ENCODE measurements at places on chromosomes 1 and 21.

- DNase-seq: no peak
Observed at GRCh38 chr21:43300496-43301408, 126.2 kb downstream of the SIK1 start.

DNA sequence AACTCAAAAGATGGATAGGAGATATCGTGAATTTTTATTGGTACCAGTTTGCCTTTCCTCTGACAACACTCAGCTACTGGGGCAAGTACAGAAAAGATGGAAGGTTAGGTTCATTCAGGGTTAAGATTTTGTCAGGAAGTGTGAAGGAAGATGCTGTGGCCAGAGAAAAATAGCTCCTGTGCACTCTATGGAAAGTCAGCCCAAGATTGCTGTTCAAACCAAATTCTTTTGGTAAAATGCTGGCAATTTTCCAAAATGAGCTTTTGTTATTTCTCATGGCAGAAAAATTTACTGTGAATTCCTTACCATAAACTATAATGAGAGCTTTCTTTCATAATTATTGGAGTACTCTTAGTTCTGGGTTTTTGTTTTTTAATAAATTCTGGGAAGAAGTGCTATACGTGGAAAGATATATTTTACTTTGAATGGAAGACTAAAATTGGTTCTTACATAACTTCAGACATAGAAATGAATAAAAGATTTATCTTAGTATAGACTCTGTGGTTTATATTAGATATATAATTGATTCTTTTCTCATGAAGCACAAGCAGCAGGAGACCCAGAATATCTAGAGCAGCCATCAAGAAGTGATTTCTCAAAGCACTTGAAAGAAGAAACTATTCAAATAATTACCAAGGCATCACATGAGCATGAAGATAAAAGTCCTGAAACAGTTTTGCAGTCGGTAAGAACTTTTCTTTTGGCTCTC, 112.2 kb downstream of the USP25 start:
- DNase-seq: no peak

GRCh38 chr1:58922302-58923089, 138.6 kb upstream of the JUN start:
- peak; percentile 52 for DNase-seq

DNA sequence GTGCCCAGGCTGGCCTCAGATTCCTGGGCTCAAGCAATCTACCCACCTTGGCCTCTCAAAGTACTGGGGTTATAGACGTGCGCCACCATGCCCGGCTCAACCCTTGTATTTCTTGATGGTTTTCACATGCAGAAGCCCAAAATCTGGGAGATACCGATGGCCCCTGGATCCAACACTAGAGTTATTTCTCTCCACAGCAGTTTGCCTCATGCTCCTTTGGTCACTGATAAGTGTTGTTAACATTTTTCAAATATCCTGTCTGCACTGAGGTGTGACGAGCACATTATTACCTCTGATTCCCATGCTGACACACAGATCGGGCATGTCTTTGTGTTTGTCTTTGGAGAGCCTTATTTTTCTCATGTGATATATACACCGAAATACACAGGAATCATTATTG, 107.0 kb downstream of the KIF26B start:
- DNase-seq: no peak

- DNase-seq: no peak
Observed at GRCh38 chr1:239995281-239995680, 96.4 kb upstream of the FMN2 start.

DNA sequence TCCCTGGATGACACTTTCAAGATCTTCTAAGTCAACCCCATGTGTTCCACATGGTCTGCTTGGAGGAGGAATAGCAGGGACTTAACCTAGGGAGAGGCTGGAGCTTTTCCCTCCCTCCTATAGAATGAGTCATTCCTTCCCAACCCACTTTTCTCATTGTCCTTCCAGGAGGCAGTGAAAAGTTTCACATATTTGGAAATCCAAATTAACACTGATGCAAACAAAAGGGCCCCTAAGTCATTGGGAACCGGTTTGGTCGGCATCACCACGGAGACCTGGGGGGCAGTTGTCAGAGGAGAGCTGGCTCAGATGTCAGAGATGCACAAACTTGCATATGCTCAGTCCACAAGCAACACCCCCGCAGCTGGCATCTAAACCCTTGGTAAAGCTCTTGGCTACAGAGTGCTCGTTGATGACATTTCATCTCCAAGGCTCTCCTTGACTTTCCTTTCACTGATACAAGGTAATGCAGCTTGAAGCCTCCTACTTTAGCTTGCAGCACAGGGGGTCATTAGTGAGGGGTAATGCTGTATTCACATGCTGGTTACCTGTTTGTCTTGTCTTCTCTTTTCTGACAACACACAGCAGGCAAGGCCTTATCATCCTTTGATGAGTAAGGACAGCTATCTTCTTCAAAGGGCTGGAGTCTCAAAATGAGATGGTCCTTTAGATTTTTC, 12.3 kb upstream of the LRRC8D start:
- DNase-seq: no peak

DNA sequence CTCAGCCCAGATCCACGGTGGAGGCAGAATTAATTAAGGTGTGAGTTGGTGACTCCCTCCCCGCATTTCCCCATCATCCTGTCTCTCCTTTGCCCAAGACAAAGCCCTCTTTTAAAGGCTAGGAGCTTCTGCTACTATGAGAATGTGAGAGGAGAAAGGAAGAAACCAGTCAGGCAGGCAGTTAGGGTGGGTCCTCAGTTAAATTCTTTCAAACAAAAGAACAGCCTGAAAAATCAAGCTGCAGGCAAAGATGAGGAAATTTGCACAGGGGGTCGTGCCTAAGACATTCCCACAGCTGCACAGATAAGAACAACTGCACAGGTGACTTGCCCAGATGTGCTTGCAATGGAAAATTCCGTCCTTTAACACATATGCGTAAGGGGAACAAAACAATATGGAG, 47.6 kb downstream of the SERTAD4 start:
- no peak for DNase-seq

DNA sequence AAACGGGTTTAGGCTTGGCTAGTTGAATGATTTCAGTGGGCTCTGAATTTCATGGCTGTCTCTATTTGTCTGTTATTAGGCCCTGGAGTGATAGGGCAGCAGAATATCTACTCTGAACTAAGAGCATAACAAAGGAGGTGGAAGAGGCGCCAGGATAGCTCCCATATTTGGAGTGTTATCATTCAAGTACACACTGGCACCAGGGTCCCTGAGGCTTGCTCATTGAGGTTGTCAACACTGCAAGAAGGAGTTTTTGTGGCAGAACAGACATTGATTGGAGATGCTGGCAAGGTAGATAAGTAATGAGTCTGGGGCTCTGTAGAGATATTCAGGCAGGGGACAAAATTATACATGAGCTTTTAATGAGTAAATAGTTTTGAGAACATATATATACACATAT, 1748.4 kb downstream of the MRPL39 start:
- DNase-seq: no peak

DNA sequence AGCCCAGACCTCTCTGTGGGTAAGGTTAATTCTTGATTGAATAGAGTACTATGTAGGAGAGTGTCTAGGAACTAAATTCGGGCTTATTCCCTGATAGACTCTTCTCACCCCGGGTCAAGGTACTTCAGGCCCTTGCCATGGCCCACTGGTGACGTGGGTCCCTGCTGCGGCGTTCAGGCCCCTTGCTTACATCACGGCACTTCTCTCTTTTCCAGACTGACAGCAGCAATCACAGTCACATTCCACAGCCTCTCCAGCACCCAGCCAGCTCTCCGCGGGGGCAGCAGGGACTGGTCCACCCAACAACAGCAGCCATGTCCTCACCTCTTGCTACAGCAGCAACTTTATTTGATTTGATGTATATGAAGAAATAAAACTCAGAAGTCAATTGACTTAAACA, 401.2 kb upstream of the VAMP3 start:
- no peak for DNase-seq

DNA sequence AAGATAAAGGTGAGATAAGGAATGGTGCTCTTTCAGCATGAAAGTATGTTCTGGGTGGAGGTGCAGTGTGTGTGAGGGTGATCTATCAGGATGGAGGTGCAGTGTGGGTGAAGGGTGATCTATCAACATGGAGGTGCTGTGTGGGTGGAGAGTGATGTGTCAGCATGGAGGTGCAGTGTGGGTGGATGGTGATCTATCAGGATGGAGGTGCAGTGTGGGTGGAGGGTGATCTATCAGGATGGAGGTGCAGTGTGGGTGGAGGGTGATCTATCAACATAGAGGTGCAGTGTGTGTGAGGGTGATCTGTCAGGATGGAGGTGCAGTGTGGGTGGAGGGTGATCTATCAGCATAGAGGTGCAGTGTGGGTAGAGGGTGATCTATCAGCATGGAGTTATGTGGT, 12.3 kb upstream of the MAP10 start:
- DNase-seq: no peak

- no peak for DNase-seq
Observed at GRCh38 chr1:67973051-67973450, 77.4 kb downstream of the DIRAS3 start.

- DNase-seq: no peak
Observed at GRCh38 chr1:108892356-108893140, 15.8 kb downstream of the GPSM2 start.

DNA sequence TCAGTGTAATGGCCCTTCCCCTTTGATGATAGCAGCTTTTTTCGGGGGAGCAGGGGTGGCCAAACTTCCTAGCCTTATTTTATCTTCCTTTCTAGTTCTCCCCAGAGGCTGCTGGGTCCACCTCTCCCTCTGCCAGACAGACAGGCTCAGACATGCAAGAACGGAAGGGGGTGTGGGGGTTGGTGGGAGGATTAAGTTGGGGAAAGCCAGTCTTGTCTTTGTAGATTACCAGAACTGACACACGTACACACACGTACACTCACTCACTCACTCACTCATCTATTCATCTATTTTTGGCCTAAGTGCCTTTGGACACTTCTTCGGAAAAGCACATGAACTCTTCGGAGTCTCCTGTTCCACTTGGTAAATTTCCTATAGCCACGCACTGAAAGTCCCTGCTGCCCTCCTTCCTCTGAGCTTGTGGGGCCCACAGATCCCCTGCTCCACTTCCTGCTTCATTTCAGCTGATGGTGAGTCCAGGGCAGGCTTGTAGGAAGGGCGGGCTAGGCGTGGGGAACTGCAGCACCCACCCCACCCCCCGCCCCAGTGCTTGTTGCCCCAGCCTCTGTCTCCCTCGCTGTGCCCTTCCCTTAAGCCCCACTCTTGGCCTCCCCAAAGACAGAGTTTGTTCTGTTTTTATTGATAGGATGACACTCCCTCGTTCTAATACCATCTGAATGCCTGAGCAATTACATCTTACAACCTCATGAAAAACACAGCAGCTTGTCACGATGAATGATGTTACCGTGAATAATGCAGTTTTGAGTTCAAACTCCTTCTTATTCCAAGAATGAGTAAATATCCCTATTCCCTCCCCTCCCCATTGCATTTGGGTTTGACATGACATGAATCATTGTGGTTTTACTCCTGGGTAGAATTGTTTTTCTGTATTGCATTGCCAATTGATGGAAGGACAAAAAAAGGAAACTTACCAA, 60.7 kb upstream of the ATP5PO start:
- DNase-seq: peak; percentile 86

- DNase-seq: no peak
Observed at GRCh38 chr1:209412036-209412435, 171.5 kb upstream of the CAMK1G start.

DNA sequence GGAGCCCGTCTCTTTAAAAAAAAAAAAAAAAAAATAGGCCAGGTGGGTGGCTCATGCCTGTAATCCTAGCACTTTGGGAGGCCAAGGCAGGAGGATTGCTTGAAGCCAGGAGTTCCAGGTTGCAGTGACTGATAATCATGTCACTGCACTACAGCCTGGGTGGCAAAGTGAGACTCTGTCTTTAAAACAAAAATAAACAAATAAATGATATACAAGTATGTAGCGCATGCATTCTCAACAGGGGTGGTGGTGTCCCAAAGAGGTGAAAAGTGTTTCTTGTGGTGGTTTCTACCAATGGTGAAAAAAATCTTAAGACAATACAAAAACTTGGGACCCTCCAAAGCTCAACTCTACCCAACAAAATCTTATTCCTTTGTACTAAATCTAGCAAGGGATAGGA, 17.9 kb downstream of the CNN3 start:
- no peak for DNase-seq

DNA sequence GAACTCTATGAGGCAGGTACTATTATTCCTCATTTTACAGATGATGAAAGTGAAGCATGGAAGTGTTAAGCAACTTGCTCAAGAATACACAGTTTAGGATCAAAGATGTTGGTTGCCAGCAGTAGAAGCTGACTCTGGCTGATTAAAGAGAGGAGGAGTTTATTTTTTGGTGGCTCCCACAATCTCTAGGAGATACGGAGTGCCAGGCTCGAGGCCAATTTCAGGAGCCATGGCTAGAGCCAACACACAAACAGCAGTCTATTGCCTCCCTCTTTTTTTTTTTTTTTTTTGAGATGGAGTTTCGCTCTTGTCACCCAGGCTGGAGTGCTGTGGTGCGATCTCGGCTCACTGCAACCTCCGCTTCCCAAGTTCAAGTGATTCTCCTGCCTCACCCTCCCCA, 19.6 kb downstream of the TTF2 start:
- DNase-seq: no peak

- no peak for DNase-seq
Observed at GRCh38 chr1:99956755-99957154, 13.0 kb upstream of the SLC35A3 start.

DNA sequence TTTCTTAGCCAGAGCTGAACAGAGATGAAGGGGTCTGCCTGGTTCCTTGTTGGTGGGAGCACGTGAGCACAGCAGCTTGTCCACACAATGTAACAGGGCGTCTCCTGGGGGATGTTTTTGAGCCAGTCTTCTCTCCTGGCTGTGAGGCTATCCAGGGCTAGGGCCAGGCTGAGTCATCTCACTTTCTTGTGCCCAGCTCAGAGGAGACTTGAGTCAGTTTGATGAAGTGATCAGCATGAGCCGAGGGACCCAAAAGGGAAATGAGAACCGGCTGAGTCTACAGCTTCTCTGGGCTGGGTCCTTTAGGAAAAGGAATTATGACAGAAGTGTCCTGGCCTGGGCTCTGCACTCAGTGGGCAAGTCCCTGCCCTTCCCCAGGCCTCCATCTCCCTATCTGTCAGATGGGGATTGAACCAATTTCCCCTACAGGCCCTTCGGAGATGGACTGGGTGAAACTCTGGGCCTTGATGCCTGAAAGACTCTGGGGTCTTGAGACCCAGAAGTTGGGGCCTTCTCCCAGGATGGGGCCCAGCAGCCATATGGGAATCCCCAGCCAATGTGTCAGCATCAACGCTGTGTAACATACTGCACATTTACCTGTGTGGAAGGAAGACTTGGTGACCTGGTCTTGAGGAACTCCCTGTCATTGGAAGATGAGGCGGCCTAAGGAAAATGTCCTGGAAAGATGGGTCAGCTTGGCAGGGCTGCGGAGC, 36.6 kb downstream of the DMRTB1 start:
- DNase-seq: no peak

GRCh38 chr1:206568256-206568655, 44.0 kb downstream of the EIF2D start:
- no peak for DNase-seq
